Daoy (cell line): ENCODE measurements at places on chromosomes 16 and 17. TPM values are rescaled to one million over a fixed set of nuclear protein-coding genes. Genes with fewer than 3 reads are reported as not detected.

DNA sequence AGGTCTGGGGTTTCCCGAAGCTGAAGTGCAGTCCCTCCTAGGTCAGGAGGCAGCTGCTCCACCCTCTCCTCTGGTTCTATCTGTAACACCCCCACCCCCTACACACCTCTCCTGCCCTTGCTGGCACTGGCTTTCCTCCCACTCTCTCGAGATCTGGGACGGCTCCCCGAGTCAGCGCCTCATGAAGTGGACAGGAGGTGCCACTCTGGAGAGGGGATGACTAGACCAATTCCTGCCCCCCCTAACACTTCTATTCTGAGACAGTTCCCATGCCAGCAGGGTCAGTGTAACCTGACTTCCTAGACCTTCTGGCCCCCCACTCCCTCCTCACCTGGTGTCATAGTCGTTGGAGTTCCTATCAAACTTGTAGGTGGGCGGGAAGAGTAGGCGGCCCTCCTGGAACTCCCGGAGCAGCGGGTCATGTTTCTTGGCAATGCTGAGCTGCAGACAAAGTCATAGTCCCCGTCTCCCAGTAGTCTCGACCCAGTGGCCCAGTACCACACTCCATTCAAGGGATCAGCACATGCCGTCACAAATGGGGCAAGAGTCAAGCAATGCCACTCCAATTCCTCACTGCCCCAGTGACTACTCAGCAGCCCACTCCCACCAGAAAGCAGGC lies 9.7 kb downstream of the INPP5K start:
- DNase-seq, result no peak

DNA sequence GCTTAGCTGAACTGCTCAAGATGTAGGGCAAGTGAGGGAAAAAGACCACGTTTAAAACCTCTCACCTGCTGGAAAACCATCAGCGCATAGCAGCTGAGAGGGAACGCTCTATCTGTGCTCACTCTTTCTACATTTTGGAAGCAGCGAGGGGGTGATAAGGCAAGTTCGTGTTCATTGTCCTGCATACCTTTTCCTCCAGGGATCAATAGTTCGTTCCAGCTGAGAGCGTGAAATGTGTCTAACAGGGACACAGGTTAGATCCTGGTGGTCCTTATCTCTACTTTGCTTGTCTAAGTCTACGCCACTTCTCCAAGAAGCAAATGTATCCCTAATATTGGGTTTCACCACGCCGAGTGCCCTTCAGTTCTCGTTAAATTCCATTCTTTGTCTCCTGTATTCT lies 183.5 kb upstream of the ZFHX3 start:
- DNase-seq, result no peak

DNA sequence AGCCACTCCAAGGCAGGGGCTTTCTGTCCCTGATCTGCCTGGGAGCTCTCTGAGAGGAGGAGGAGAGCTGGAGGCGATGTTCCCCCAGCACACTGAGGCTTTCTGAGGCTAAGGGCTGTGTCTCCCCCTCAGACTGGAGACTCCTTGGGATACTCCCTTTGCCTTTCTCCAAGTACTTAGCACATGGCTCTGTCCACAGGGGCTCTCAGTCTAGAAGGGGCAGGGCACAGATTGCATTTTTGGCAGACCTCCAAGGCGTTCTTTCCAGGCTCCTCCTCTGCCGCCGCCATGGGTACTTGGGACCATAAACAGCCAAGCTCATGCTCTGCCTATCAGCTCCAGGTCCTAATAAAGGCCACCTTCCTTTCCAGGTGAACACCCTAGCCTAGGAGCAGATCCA lies 1.8 kb upstream of the GIP start:
- DNase-seq, result no peak

DNA sequence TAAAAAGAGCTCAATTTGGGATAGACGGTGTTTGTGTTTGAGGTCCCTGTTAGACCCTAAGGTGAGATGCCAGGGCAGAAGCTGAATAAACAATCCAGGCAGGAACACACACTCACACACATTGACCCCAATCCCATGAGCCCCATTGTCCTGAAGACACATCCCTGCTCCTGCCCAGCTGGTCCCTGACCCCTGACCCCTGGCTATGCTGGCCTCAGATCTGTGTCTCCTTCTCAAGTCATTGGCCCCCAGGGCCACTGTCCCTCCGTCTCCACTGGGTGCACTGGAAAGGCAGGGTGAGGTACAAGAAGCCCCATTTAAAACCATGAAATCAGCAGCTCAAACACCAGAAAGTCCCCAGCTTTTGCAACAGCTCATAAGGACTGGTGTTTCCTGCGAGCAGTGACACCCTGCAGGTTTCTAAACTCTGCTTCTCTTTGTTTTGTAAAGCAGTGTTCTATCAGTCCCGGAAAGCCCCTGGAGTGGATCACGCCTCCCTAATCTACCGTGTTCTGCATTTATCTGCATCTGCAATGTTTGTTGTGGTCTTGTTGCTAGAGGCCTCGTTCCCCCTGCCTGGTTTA lies 18.0 kb upstream of the ASGR2 start:
- DNase-seq, result no peak

DNA sequence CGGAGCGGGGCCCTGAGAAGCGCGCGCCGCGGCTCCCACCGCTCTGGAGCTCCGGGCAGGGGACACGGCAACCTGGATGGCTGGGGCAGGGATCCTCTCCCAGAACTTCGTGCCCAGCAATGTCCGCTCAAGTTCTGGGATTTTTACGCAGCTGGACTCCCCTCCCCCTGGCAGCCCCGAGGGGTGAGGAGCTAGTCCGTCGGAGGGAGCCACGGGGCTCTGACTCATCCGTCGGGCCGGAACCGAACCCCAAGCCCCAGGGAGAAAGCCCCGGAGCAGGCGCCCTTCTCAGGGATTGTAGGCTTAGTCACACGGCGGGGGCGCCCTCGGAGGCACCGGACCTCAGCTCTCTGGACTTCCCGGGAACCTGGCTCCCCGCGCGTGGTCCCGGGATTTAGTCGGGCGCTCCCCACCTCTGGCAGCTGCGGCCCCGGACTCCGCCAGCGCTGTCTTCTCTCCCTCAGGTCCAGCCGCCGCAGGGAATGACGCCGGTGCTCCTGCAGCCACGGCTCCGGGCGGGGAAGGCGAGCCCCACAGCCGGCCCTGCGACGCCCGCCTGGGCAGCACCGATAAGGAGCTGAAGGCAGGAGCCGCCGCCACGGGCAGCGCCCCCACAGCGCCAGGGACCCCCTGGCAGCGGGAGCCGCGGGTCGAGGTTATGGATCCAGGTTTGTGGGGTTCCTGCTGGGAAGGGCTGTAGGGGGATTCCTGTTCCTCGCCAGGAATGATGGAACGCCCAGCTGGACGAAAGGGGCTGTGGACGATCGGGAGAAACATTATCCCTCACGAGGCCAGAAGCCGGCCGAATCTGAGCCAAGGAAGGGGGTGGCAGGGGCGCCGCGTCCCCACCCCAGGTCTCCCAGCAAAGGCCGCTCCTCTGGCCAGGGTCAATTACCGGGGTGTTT lies 830 bp downstream of the SPHK1 start:
- peak; percentile 87 for DNase-seq

DNA sequence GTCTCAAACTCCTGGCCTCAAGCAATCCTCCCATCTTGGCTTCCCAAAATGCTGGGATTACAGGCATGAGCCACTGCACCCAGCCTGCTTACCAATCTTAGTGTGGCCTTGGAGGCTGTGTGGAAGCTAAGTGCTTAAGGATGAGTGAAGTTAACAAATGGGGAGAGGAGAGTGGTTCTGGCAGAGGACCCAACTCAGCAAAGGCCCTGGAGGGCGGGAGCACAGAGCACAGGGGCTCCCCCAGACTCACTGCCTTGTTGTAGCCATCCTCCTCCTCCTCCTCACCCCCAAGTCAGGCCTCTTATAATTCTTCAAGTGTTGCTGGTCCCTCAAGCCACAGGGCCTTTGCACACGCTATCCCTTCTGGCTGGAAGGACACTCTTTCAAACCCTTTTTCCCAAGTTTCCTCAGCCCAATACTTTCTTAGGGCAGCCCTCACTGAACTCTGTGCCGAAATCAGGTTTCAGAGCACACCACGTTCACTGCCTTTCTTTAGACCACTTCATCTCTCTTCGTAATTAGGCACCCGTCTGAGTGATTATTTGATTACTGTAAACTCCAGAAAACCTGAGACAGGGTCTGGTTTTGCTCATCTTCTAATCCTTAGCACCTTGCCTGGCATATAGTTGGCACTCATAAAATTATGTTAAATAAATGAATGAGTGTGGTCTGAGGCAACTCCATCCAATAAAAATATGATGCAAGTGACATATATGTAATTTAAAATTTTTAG lies 23.4 kb downstream of the NGFR start:
- no peak for DNase-seq

DNA sequence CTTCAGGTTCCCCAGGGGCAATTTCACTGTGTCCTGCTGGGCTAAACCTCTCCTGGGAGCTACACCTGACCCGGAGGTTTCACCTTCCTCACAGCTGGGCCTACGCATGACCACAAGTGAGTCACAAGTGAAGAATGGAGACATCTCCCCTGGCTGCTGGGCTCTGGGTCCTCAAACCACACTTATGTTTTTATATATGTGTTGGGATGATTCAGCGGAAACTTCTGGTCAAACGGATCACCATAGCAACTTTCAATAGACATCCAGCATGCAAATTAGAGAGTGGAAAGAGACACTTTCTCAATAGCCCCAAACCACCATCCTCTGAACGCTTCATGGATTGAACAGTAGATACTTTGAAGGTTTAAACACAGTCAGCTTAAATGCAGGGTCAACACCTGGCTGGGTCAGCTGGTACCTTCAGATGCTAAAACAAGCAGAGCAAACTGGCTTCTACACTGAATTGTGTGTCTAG lies 28.0 kb upstream of the MAF start:
- peak; percentile 87 for DNase-seq

- DNase-seq, result no peak
Observed at GRCh38 chr17:76161619-76162266, 20.7 kb upstream of the FOXJ1 start.

- DNase-seq, result no peak
Observed at GRCh38 chr17:72143245-72143644, 22.4 kb downstream of the SOX9 start.

DNA sequence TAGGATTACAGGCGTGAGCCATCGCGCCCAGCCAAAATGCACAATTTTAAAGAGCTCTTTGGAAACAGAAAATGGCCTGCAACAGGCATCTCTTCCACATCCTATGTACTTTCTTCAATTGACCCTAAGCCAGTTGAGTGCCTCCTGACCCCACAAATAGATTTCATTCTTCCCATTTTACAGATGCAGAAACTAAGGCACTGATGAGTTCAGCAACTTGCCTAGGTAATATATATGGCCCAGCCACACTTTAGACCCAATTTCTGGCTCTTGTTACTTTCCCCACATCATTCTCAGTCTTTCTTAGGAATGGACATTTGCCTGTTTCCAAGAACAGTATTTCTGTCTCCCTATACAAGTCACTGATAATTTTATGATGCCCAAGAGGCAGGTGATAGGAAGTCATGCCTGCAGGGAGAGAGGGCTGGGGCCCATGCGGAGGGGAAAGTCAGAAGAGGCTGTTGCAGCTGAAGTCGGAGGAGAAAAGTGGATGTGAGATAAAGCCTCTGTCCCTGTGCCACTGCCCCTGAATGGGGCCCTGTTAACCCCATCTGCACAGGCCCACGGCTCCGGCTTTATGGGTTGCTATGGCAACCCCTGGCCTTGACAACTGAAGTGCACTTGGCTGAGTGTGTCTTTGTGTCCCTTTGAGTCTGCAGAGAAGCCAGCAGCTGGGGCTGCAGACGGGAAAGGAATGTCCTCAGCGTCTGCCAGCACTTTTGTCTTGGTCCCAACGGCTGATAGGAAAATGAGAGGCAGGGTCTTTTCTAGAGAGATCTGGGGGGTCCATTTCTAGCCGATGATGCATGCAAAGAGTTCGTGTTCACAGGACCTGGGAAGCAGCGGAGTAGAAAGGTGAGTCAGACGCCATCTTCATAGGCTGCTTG lies 45.9 kb downstream of the ABAT start:
- DNase-seq, result peak; percentile 34

- DNase-seq, result no peak
Observed at GRCh38 chr16:84552135-84552534, 47.7 kb upstream of the MEAK7 start.

- no peak for DNase-seq
Observed at GRCh38 chr17:36153895-36154610, 22.4 kb downstream of the TBC1D3B start.

- peak; percentile 86 for DNase-seq
Observed at GRCh38 chr17:60142872-60143499, 6.8 kb upstream of the CA4 start.

- no peak for DNase-seq
Observed at GRCh38 chr17:27595208-27595607, 35.8 kb upstream of the LGALS9 start.

Gene KCNJ2
- total RNA-seq, result 0.63 TPM in 1 of 2 replicates, not detected in the other

Gene SSTR5
- not detected in 2 replicates for total RNA-seq

Gene RASD1
- total RNA-seq, result 0.46 TPM in 1 of 2 replicates, not detected in the other

Gene TPSB2
- not detected in 2 replicates for total RNA-seq

Gene DPEP3
- total RNA-seq, result not detected in 2 replicates

Gene NPIPB13
- total RNA-seq, result 0.86 and 1.1 TPM in 2 replicates

Gene CHD3
- total RNA-seq, result 27.5 and 31.8 TPM in 2 replicates

Gene ELMO3
- total RNA-seq, result 0.97 and 1.8 TPM in 2 replicates

Gene ZG16
- not detected in 2 replicates for total RNA-seq

Gene SOX15
- total RNA-seq, result 0.57 TPM in 1 of 2 replicates, not detected in the other
